ENCODE measurements at places on chromosomes 5 and 9.

DNA sequence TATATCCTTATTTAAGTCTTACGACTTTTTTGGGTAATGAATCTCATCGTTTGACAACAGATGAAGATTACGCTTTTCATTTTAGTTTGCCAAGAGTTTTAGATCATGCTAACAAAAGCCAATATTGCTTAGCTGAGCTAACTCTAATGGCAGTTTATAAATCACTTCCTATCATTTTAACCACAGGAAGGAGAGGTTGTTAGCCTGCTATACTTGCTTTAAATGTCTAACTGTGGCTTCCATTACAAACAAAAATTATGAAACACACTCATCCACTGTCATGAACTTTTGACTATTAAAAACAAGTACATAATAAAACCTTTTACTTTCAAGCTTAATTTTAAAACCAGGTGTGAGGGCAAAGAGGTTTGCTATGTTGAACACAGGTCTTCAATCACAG is 53.7 kb upstream of the ANKH start:
- no peak for ATAC-seq

DNA sequence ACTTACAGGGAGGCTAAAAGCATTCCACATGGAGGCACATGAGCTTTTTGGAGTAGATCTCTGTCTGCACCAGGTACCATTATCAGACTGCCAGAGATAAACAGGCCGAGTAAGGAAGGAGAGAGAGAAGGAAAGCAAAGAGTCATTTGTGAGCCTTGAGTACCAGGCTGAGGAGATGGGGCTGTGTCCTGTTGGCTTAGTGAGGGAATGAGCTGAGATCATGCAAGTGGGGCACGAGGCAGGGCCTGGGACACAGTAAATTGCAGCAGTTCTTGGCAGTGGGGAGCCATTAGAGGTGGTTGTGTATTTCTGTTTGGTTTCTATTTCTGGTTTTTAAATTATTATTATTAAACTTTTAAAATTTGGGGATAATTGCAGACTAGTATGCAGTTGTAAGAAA is 53.3 kb downstream of the TSTD2 start:
- ATAC-seq: no peak

GRCh38 chr9:120933310-120934055 is 6.9 kb upstream of the TRAF1 start:
- ATAC-seq: no peak

- peak; percentile 77 for ATAC-seq
Measured at GRCh38 chr5:139138809-139139208, 59.4 kb downstream of the SIL1 start.

- ATAC-seq: no peak
Measured at GRCh38 chr9:137428841-137429545, 5.8 kb downstream of the NOXA1 start.

DNA sequence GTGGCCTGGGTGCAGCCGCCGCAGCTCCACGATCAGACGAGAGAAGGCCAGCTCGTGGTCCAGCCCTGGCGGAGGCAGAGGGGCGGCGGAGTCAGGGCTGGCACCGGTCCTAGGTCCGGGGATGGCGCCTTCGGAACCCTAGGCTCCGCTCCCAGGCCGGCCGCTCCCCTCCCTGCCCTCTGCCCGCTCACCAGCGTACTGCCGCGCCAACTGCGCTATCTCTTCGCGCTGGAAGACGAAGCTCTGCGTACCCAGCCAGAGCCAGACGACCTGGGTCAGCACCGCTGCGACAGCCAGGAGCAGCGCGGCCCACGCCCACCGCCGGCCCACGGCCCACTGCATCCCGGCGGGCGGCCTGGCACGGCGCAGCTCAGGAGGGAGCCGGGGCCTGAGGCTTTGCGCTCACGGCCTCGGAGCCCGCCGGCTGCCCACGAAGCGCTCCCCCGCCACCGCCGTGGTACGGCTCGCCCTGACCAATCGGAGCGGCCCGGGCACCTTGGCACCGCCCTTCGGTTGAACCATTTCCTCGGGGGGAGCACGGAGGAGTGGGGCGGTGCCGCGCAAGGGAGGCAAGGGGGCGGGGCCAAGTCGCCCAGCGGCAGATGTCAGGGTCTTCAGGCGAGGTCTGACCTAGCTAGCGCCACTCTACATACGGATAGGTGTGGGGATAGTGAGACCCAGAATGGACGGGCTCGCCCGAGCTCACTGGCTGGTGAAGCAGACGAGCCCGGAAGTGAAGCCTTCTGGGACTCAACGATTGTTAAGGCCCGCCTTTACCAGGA is at the start of gene SIGMAR1:
Gene SIGMAR1, minus strand, starts transcription at position 432 of the 782 bp plus-strand sequence. Its CDS starts 90 bp downstream, at position 342.
- ATAC-seq: peak; percentile 98

DNA sequence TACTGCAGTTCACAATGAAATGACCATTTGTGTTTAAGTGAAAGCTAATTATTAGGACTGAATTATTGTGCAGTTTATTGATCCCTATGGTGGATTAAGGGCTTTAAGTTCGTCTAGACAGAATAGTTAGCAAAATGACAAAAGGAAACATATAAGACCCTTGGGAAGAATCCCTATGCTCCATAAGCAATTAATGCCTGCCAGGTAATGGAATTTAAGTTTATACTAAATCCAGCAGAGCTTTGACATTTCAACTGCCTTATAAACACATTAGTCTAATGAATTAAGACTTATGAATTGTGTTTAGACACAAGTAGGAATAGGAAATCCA is 640.0 kb upstream of the ARRDC3 start:
- ATAC-seq: no peak

DNA sequence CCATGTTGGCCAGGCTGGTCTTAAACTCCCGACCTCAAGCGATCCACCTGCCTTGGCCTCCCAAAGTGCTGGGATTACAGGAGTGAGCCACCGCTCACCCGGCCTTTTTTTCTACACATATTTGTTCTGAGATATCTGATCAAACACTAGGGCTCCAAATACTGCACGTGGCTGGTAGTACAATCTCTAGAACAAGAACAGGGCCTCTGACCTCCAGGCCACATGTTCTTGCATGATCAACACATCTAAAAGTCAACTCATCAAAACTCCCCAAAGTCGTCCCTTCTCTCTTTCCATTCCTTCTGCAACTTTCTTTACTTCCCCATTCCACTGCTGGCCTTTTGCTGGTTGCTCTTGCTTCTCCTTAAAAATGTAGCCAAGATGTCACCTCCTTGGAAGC is 113.3 kb upstream of the LHFPL2 start:
- no peak for ATAC-seq

- no peak for ATAC-seq
Measured at GRCh38 chr5:103428411-103428871, 134.1 kb downstream of the NUDT12 start.

DNA sequence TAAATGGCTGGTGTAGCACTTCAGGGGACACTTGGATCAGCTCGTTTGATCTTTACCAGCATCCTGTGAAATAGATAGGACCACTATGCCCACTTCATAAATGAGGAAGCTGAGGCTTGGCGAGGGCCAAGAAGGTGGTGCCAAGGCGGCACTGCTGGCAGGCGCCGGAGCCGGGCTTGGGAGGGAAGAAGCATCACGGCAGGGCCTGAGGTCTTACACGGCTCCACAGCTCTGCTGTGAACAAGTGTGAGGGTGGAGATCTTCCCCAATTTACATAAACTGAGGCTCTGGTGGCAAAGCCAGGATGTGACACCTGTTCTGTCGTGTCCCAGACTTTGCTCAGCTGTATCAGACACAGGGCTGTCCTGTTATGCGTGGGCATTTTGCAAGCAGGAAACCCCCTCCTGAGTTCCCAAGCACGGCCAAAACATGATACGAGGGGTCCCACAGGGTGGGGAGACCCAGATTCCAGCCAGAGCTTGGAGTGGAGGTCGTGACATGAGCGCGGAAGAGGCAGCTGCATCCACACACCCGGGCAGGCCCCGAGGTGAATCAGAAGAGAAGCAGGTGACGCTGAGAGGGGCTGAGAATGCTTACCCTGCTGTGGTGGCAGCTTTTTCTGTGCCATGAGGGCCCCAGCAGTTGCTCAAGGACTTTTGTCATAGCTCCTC is 117.5 kb upstream of the BOD1 start:
- ATAC-seq: peak; percentile 88

- ATAC-seq: no peak
Measured at GRCh38 chr9:111839987-111840386, 45.2 kb upstream of the SHOC1 start.

DNA sequence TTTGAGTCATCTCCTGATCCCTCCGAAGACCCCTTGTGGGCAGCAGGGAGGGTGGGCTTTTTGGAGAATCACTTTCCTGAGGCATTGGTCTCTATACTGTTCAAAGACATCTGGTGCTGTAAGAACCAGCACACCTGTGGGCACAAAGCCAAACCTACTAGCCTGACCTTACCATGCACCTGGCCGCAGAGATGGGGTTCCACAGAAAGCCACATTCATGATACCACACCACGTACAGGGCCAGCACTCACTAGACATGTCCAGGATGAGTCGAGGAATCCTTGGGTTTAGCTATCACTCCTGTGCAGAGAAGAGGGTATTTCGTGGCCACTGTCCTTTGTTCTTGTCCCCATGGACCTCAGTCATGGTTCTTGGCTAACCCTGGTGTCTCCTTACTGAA is 203.4 kb downstream of the CACNA1B start:
- no peak for ATAC-seq

- no peak for ATAC-seq
Measured at GRCh38 chr5:14440582-14441431, 140.8 kb upstream of the OTULINL start.

GRCh38 chr9:85730916-85731630 is 10.7 kb downstream of the AGTPBP1 start:
- no peak for ATAC-seq
